Activated CD4-positive, alpha-beta T cell treated with anti-CD3 and anti-CD28 coated beads, Interleukin-2, Interleukin-6, amounts not matched to agents 100 ng/mL and 50 ng/mL, durations not matched to agents 16 hours and 8 hours (primary cell): ENCODE measurements at places on chromosomes 12 and 14.

DNA sequence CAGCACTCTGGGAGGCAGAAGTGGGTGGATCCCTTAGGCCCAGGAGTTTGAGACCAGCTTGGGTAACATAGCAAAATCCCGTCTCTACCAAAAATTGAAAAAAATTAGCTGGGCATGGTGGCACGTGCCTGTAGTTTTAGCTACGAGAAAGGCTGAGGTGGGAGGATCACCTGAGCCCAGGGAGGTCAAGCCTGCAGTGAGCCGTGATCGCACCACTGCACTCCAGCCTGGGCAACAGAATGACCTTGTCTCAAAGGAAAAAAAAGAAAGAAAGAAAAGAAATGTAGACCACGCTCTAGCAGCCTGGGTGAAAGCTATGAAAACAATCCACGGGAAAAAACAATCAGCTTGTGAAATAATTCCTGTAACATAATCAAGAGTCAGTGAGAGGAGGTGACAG, 29.0 kb downstream of the SARNP start:
- DNase-seq, result no peak

DNA sequence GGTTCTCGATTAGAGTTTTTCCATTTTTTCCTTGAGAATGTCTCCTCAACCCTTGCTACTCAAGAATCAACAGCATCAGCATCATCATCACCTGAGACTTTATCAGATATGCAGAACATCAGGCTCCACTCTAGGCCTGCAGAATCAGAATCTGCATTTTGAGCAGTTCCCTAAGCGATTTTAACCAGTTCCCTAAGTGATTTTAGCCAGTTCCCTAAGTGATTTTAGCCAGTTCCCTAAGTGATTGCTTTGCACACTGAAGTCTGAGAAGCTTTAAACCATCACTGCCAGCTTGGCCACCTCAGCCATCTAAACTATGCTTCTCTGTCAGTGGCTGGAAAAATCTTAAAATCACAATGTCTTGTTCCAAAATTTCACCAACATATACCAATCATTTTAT, 29.4 kb upstream of the SLC38A1 start:
- DNase-seq, result no peak

DNA sequence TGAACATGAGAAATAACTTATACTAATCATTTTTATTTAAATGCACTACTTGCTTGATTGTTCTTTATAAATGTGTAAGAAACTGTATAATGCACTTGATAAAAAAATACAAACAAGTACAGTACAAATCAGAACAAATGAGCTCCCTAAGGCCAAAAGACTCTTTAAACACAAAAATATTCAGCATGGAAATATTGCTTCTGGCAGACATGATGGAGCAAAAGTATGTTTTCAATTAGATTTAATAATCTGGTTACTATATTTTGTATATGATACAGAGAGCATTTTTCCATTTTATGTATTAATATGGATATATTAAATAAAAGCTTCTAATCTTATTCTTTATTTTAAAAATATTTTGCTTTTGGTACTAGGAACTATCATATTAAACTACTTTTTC, 800.2 kb upstream of the LRFN5 start:
- no peak for DNase-seq

- DNase-seq, result no peak
These were observed 64.6 kb downstream of the EP400 start for GRCh38 chr12:132014092-132014914.

DNA sequence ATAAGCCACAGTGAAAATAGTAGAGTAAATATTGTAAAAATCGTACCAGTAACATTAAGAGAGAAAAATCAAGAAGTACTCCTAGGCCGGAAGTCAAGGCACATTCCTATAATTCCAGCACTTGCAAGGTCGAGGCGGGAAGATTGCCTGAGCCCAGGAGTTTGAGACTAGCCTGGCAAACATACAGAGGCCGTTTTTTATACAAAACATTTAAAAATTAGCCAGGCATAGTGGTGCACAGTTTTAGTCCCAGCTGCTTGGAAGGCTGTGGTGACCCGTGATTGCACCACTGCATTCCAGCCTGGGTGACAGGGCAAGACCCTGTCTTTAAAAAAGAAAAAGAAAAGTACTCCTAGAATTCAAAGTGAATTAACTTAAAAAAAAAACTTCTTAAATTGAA, 341.8 kb downstream of the C12orf50 start:
- DNase-seq, result no peak

DNA sequence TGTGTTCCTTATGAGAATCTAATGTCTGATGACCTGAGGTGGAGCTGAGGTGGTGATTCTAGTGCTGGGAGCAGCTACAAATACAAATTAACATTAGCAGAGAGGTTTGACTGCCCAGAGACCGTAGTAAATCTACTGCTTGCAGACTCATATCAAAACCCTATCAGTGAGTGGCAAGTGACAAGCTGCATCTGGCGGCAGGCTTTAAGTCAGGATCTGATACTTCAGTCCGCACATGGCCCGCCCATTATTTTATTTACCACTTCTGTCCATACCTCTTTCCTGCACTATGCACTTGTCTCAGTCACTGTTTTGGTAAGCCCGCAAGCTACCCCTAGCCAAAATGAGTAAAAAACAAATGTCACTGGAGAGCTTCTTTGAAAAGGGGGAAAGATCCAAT, 11.4 kb downstream of the CEP128 start:
- peak; percentile 35 for DNase-seq

DNA sequence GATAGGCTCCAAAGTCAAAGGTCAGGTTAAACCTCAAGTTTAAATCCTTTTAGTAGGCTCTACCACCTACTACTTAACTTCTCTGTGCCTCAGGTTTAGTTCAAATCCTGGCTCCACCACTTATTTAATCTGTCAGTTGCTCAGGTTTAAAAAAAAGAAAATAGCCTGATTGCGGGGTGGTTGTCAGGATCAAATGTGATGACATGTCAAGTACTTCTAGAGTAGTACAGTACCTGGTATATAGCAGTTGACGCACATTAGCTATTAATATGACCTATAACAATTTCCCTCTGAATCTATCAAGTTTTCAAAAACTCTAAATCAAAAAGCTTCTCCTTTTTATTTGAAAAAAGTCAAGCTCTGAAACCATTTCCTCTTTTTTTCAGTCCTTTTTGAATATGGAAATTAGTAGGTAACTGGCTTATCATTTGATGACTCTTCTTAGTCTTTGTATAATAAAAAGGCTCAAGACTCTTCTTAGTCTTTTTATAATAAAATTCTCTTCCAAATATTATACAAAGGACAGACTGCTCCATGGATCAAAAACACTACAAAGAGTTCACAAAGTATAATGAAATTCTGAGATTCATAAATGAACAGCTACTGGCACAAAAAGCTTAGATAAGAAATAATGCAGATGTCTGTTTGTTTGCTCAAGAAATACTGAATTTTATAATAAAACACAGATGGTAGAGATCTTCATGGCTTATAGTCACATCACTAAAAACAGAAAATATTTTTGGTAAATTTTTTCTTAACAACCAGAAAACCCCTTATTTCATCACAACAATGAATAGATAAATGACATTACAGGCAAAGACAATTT, 5.0 kb downstream of the OSBPL8 start:
- DNase-seq, result no peak

GRCh38 chr14:102525219-102525928, 15.8 kb upstream of the ANKRD9 start:
- peak; percentile 56 for DNase-seq

GRCh38 chr14:54893151-54893760, 9.4 kb downstream of the GCH1 start:
- DNase-seq, result peak; percentile 61

DNA sequence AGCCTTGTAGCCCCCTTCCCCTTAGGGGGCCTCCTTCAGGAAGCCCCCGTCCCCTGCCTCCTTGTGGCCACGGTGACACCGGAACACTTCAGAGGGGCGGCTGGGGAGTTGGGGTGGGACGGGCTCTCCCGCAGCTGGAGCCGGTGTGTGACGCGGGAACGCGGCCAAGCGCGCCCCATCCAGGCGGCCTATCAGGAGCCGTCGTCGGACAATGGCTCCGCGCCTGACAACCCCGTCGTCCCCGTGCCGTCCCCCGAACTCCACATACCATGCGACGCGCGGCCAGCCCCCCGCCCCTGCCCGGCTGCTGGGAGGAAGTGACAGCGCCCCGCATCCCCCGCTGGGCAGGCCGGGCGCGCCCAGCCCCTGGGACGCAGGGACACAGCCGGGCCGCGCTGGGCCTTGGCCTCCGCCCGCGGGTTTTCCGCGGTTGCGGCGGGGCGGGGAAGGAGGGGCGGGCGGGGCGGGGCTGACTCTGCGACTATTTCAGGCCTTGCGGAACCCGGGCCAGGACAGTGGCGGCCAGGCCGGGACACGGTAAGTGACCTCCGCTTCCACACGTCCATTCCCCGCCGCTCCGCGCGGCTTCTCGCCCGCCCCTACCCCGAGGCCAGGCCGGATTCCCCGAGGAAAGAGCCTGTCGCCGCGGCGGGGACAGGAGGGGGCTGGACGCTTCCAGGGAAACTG, at the start of gene TNFAIP2:
TSS of gene TNFAIP2 (plus strand) at position 515 of the 687 bp plus-strand sequence. CDS start 2,997 bp downstream, outside the sequence.
- no peak for DNase-seq

DNA sequence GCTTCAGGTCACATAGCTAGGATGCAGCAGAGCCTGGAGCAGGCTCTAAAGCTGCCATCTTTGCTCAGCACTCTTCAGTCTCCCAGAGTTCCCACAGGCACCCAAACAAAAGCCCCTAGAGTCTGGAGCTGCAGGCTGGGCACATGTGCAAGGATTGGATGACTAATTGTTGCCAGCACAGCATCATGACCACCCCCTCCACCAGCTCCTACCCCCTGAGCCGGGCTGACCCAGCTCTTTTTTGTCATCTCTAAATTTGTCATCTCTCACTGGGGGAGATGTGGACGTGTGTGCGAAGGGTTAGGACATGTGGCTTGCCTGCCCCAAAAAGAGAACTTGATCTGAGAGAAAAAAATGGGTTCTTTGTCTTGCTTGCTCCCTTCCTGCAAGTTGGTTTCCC, 4.3 kb upstream of the MMP19 start:
- peak; percentile 21 for DNase-seq

DNA sequence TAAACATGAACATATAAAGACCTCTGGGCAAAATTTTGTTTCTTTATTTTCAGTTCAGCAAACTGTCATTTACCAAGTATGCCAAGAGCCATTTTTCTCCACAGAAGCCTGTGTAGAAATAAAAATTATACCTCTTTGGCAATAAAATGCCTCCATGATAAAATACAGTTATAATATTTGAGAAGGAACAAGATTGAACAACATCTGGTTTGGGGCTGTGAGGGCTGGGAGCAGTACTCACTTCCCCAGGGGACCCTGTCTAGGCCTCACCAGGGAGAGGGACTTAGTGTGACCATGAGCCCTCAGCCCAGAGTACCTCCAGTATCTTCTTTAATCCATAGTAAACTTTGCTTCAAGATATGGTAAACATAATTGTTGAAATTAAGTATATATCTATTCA, 65.1 kb downstream of the DAAM1 start:
- no peak for DNase-seq

DNA sequence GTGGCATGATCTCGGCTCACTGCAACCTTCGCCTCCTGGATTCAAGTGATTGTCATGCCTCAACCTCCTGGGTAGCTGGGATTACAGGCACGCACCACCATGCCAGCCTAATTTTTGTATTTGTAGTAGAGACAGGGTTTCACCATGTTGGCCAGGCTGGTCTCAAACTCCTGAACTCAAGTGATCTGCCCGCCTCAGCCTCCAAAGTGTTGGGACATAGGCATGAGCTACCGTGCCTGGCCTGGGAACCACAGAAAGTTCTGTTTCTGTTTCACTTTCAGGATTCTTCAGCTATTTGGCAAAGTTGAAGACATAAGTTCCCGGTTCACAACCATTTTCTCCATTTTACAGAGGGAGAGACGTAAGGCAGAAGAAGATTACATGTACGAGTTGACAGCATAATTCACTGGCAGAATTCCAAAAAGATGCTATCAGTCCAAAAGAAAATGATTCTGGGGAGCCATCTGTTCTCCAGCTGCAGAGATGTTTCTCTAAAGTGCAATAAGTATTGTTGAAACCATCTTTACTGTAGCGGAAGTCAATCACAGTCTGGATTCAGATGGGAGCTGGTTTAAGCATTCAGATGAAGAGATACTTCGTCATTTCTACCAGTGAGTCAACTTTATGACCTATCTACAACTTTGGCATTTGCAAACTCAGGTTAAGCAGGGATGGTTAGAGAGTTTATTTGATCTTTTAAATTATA, 8.1 kb upstream of the RNF34 start:
- DNase-seq, result peak; percentile 84

DNA sequence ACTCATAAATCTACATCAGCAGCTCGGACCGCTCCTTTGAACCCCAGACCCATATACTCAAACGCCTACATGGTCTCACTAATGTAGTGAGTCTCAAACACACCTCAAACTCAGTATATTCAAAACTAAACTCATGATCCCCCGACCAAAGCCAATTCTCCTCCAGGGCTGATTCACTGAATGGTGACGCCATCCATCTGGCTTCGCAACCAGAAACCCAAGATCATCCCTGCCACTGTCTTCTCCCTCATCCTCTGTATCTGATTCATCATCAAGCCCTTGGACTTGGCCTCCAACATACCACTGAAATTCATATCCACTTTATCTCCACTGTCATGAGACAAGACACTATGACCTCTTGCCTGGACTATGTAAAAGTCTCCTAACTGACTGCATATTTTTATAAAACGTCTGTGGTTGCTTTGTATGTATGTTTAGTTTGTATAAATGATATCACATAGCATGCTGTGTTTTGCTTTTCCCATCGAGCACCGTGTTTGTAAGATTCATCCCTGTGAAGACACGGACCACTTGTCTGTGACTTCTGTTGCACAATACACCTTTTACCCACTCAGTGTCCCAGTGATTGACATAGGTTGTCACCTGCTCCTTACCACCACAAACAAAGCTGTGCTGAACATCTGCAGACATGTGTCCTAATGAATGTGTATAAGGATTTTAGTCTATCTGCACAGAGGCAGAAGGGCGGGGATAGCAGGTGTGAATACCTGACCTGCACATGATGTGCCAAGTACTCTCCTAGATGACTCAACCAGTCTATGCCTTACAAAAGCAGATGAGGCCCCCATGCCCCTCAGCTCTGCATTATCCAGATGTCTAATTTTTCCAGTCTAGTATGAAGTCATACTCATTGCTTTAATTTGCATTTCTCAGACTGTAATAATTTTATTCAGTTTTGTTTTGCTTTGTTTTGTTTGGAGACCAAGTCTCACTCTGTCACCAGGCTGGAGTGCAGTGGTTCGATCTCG, 76.9 kb downstream of the VWF start:
- no peak for DNase-seq

- DNase-seq, result no peak
These were observed 2.7 kb upstream of the PACS2 start for GRCh38 chr14:105311838-105312237.

- peak; percentile 85 for DNase-seq
These were observed 4.5 kb downstream of the TAS2R50 start for GRCh38 chr12:10982244-10982643.

DNA sequence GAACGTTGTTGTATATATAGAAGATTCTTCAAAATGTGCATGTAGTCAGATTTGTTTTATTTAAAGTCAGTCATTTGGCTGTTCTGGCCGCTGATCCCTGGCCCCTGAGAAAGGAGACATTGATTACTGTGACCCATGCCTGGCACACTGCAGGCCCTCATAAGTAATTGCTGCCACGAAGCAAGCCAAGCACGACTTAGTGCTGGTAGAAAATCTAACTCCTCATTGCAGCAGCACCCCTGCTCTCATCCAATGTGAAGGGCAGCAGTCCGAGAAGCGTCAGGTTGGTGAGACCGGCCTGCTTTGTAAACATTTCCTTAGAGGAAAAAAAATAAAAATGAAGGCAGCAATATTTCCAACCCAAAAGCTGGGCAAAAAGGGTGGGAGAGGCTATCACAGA, 22.8 kb upstream of the TMTC2 start:
- no peak for DNase-seq
